ENCODE measurements at places on chromosomes 2 and 18.
A peak's percentile ranks its signal among the peaks of the same experiment; 100 is the strongest.

DNA sequence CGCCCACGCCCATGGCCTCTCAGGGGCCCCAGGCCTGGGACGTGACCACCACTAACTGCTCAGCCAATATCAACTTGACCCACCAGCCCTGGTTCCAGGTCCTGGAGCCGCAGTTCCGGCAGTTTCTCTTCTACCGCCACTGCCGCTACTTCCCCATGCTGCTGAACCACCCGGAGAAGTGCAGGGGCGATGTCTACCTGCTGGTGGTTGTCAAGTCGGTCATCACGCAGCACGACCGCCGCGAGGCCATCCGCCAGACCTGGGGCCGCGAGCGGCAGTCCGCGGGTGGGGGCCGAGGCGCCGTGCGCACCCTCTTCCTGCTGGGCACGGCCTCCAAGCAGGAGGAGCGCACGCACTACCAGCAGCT lies 2.4 kb downstream of the B3GNT7 start:
- no peak for DNase-seq

DNA sequence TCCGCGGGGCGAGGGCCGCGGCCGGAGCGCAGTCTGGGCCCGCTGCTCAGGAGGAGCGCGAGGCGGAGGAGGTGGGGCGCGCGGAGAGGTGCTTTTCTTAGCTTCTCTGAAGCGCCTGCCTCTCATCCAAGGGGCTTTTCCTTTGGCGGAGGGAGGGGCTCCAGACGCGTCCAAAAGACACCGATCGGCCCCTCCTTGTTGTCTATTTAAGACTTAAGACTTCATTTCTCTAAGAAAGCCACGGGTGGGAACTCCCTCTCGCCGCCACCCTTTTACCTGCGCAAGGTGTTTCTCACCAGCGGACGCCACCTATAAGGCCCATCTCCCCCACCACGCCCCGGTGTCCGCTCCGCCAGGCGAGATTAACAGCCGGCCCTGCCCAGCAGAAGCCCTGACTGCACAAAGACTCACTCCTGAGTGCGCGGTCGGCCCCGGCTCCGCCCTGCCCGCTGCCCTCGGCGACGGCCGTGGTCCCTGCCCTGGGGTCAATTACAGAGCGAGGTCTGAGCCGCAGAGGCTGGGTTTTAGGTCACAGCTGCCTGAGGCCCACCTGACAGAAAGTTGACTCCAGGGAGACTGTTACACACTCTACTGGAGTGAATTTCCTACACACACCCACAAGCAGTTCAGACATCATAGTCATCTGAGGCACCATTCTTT lies at the start of gene DSC2:
Gene DSC2 (minus strand): TSS at position 397 of the 660 bp plus-strand sequence. CDS start 450 bp downstream, outside the sequence.
- no peak for DNase-seq

- DNase-seq, result no peak
Observed at GRCh38 chr2:216245391-216245975, 126.8 kb downstream of the MARCHF4 start.

GRCh38 chr2:48339451-48339850 lies 190.5 kb upstream of the STON1 start:
- no peak for DNase-seq

DNA sequence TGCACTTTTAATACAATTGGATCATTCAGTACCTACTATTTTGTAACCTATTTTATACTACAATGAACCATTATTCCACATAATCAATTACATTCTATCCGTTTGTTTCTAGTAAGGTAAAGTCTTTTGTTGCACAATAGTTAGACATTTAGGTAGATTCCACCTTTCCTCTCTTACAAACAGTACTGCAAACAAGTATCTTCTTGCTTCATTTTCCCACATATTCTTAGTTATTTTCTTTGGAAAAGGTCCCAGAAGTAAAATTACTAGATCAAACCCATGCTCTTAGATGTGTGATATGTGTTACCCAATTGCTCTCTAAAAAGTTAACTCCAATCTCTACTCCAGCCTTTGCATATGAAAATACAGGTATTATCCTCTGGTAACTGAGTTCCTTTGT lies 49.6 kb downstream of the SPIRE1 start:
- no peak for DNase-seq

DNA sequence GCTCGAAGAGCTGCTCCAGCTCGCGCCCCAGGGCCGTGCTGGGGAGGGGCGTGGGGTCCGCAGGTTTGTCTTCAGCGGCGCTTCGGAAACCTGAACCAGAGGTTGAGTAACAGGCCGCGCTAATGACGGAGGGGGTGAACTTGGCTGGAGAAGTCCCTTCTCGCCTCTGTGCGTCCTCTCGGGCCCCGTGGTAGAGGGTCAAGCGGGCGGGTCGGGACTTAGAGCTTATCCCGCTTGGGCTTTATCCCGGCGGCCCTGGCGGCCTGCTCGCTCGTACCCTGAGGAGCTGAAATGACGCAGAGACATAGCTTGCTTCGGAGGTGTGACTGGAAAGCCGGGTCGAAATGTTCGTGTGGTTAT lies 479 bp downstream of the RNMT start:
- no peak for DNase-seq

GRCh38 chr18:60024857-60025256 lies 125.1 kb downstream of the PMAIP1 start:
- no peak for DNase-seq

DNA sequence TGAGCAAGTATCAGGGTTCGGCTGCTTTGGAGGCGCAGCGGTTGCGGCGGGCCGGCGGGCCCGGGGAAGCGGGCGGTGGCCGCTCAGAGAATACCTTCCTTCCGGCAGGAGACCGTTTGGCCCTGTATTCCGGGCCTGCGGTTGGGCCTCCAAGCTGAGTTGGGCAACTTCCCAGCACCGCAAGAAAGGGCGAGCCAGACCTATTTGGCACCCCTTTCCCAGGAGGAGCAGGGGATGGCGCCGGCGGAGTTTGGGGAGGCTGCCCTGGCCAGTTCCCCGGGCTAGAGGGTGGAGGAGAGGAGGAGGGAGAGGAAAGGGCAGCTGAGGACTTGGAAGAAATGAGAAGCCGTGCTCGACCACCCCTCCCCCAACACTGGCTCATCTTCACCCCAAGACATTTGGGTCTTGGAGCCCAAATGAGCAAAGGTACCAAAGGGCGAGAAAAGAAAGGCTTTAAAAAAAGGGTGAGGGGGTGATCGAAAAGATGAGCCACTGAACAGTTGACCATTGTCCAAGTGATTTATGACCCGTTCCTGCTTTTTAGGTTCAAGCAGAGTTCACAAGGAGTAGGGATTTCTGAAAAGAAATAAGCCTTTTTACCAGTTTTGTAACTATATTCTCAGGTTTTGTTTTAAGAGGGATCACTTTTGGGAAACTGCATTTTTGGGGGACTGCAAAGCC lies 8.4 kb downstream of the HOXD3 start:
- DNase-seq, result no peak

GRCh38 chr18:49214706-49215105 lies 245.7 kb downstream of the DYM start:
- DNase-seq, result no peak

DNA sequence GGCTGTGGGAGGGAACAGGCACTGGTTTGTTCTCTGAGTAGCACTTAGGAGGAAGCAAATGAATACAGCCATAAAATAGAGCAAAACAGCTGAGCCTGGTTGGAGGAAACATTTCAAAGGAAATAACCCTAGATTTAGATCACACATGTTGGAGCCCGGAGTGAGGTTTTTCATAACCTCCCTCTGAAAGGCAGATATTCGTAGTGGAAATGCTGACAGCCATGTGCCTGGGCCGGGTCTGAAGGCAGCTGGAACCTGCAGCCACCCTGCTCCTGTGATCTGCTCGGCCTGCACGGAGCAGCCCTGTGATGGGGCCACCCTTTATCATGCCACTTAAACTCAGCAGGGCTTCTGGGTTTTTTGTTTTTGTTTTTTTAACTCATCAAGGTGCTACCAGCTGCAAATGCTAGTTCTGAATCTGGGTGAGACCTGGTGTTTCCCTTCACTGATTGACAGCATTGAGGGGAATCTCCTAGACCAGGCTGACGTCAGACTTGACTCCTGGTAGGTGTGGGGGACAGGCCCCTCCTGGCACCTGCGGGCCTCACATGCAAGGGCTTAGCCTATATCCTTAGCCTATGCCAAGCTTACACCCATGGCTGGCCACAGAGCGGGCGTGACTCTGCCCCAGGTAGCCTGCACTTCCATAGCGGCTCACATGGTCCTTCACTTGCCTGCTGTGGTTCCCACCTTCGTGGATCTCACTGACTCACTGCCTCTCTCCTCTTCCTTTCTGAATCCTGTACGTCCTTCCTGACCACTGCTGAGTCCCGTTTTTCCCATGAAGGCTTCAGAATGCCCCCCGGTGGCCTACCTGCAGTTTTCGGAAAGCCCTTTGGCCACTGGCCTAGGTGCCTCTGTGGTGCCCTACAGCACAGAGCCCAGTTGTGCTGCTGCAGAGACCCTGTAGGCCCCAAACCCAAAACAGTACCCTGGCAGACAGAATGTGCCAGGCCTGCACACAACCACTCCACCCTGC lies 217.3 kb downstream of the SEPTIN10 start:
- no peak for DNase-seq

GRCh38 chr18:10252952-10253705 lies 201.3 kb upstream of the APCDD1 start:
- no peak for DNase-seq

- DNase-seq, result no peak
Observed at GRCh38 chr2:65061910-65062339, 5.7 kb downstream of the CEP68 start.

DNA sequence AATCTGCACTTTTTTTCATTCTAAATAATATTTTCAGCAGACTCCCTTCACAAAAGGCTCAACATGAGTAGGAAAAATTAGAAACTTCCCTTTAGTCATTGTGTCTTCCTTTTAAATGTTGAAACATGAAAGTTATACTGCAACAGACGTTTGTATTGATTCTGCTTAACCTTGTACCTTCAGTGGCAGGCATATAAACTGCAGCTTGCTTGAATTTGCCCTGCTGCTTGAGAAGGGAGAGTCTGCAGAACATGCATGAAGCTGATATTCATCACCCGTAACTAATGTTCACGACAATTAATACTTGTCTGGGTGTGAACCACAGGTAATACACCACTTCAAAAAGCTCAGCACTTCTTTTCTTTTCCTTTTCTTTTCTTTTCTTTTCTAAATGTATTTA lies 294.7 kb upstream of the LRP1B start:
- DNase-seq, result no peak

GRCh38 chr2:223632826-223633225 lies 30.7 kb upstream of the SCG2 start:
- no peak for DNase-seq

- peak; percentile 28 for DNase-seq
Observed at GRCh38 chr18:35267161-35267651, 22.8 kb downstream of the ZSCAN30 start.

- DNase-seq, result no peak
Observed at GRCh38 chr2:69163109-69163508, 150.1 kb downstream of the ANTXR1 start.

- no peak for DNase-seq
Observed at GRCh38 chr2:7242189-7242867, 325.1 kb downstream of the RNF144A start.

DNA sequence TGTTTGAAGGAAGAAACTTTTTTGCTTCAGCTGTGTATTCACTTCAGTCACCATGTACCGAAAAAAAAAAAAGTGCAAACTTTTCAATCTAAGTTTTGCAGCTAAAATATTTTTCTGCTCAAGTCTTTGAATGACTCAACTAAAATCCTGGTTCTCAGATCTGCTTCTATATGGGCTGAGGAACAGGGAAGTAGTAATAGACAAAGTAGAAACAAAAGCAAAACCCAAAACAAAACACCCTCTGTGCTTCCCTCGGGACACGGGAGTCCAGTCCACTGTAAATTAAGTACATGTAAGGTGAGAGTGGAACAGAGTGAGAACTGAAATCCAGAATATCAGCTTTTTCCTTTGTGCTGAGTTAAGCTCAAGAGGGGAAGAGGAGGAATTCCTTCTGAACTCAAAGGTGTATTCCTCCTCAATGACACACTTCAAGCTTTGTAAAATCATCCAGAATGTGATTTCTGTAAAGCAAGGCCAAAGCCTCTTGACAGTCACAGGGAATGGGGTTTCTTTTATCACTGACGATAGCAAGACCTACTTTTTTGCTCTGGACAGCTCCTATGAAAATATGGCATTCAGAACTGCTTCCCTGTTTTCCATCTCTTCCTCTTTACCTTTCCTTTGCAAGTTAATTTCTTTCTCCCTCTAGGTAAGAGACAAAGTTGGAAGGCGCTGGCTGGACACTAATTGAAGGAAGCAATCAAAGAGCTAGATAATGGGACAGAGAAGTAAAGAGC lies 433.5 kb upstream of the MMADHC start:
- DNase-seq, result no peak

- DNase-seq, result no peak
Observed at GRCh38 chr2:30106543-30106942, 40.3 kb upstream of the YPEL5 start.

- no peak for DNase-seq
Observed at GRCh38 chr18:48127606-48128005, 197.1 kb upstream of the SMAD2 start.

GRCh38 chr2:66561645-66562303 lies 126.8 kb downstream of the MEIS1 start:
- no peak for DNase-seq

DNA sequence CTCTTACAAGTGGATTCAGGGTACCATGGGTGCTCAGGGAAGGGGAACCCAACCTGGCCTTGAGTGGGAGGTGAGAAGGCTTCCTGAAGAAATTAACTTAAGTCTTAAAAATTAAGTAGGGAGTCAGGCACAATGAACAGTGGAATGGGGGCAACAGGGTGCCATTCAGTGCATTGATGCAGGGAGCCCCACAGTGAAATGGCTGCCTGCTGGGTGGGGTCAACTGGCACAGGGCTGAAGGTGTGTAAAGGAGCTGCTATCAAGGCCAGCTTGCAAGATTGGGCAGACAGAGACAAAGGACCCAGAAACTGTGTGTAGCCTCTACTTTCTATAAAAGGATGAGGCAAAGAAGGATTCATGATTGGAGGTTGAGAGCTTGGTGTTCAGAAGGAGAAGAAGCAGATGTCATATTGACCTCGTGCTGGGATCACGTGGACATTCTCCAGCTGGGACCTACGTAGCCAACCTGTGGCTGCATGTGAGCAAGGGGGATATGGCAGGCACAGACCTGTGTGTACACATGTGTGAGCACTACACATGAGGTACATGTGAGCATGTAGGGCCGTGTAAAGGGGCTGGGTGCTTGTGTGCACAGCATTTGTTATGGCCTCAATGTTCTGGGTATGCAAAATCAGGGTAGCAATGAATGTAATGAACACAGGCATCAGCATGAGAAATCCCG lies 209.5 kb upstream of the HAAO start:
- DNase-seq, result no peak

GRCh38 chr2:125634662-125635061 lies 1021.3 kb upstream of the GYPC start:
- no peak for DNase-seq

Data from fibroblast of skin of left biceps (primary cell).